ENCODE measurements at places on chromosomes 3 and 15.

- DNase-seq: no peak
These were observed 54.4 kb downstream of the INO80 start for GRCh38 chr15:41061667-41062066.

GRCh38 chr15:70498096-70498626, 265.2 kb downstream of the UACA start:
- DNase-seq: peak; percentile 34

DNA sequence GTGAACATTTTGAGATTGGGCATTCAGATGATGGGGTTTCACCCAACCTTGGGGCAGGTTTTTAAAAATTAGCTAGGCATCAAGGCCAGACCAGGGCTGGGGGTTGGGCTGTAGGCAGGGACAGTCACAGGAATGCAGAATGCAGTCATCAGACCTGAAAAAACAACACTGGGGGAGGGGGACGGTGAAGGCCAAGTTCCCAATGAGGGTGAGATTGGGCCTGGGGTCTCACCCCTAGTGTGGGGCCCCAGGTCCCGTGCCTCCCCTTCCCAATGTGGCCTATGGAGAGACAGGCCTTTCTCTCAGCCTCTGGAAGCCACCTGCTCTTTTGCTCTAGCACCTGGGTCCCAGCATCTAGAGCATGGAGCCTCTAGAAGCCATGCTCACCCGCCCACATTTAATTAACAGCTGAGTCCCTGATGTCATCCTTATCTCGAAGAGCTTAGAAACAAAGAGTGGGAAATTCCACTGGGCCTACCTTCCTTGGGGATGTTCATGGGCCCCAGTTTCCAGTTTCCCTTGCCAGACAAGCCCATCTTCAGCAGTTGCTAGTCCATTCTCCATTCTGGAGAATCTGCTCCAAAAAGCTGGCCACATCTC, 6.1 kb downstream of the RHO start:
- DNase-seq: no peak

- no peak for DNase-seq
These were observed 281.9 kb upstream of the ONECUT1 start for GRCh38 chr15:53072077-53072476.

- no peak for DNase-seq
These were observed 554.8 kb downstream of the MFSD1 start for GRCh38 chr3:159356606-159357005.

- DNase-seq: no peak
These were observed 15.7 kb upstream of the CFAP161 start for GRCh38 chr15:81118361-81118760.

DNA sequence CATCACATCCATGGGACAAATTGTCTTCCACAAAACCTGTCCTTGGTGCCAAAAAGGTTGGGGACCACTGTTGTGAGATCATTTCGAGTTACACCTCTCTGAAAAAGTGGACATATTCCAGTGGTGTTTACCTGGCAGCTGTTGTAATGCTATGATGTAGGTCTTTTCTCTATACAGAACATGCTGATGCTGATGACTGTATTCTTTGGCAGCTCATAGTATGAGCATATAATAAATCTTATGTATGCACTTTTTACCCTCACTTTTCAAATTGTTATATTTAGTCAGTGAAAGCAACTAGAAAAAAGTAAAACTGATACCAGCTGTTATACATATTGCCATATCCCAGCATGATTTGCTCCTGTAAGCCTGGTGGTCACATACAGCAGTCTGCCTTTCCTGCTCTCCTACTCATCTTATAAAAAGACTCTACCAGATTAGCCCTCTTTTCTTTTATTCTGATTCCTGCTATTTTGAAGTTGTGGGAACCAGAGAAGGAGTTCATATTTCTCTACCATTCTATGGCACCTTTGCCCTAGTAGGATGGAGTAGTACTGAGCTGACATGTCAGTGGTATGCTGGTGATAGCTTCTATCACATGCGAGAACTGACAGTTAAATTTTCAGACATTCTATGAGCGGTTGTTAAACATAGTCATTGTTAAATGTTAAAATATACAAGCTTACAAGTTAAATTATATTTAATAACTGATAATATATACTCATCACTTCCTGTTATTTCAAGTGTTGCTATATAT, 128.7 kb downstream of the FNDC3B start:
- DNase-seq: no peak

DNA sequence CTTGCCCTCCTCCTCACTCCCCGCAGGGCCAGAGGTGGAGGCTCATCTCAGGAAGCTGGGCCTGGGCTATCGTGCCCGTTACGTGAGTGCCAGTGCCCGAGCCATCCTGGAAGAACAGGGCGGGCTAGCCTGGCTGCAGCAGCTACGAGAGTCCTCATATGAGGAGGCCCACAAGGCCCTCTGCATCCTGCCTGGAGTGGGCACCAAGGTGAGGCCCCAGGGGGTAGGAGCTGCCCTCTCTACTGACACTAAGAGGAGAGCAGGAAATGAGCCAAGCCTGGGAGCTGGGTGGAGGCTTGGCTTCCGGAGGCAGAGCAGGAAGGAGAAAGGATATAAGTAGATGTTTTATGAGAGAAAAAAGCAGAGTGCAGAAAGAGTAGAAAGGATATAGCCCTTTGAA, 4.9 kb downstream of the OGG1 start:
- DNase-seq: no peak

DNA sequence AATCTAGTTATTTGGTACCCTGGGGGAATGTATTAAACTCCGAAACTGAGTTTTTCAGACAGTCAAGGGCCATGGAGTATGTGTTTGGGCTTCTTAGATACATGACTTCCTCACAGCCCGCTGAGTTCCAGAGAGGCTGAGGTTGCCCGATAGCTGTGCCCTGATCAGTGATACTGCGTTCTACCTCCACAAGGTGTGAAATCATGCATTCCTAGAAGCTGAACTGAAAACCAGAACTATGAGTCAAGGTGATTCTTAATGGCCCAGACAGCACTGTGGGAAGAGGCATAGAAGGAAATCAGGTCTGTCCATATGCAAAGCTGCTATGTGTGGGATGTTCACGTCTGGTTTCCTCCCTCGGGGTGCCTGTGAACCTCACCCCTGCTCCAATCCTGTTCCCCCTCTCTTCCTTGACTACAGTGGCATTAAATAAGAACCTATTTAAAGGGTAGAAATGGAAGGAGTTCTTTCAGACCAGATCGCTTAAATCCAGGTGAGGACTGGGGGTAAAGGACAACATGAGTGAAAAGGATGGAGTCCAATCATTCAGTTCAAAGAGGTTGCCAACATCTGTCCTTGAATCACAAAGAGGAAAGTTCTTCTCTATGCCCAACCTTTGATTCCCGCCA, 74.3 kb downstream of the MYO1E start:
- no peak for DNase-seq

- DNase-seq: no peak
These were observed 164.7 kb upstream of the NSMCE3 start for GRCh38 chr15:29434280-29434679.

DNA sequence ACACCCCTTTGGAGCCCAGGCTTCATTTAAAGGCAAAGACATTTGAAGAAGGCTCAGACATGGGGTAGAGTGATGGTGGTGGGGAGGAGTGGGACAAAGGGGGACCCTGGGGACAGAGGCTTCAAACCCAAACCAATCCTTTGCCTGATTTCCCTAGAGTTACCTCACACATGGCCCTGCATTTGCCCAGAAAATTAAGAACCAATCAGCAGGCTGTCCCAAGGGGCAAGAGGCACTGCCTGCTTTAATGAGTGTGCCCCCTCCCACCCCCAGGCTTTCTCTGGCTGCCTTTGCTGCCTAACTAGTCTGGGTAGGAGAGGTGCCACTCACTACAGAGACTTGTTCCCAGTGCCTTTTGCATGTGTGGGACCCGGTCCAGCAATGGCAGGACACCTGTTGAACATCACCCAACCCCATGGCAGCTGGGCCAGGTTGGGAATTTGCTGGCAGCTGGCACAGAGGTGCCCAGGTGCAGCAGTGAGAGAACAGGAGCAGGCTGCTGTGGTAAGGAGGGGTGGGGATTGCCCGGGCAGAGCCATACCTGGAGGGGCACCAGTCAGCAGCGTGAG, 38.4 kb downstream of the CCDC33 start:
- DNase-seq: peak; percentile 55

- no peak for DNase-seq
These were observed 206.5 kb downstream of the LPP start for GRCh38 chr3:188360364-188360881.

DNA sequence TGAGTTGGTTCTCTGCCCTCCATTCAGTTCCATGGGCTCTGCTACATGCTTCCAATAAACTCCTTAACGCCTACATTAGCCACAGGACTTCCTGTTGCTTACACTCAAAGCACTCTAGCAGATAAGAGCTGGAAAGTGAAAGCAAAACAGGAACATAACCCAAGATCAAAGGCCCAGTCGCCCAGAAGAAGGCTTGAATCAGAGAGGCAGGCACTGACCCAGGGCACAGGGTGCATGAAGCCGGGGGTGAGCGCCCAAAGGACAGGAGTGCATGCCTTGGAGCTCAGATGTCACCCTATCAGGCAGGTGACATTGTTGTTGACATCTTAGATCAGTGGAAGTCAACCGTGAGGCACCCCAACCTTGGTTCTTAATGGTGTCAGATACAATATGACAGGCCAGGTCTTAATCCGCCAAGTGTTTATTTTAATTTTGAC, 235.1 kb downstream of the UACA start:
- no peak for DNase-seq
